ENCODE measurements at places on chromosomes 4 and X.

GRCh38 chr4:123505095-123506010 lies 108.8 kb downstream of the SPRY1 start:
- no peak for DNase-seq

DNA sequence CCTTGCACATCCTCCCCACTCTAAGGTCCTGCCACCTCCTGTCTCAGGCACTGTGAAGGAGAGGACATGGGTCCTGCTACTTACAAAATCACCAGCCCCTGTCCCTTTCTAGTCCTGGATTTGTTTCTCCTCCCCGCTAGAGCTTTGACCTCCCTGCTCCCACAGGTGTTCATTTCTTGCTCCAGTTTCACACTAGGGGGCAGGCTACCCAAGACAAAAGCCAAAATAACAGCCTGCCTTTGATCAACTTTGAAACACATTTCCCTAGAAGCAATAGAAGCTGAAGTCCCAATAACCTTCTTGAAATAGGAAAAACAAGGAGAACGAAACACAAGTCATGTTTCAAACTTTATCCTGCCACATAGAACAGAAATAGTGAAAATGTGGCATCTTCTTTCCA lies 164.4 kb downstream of the QDPR start:
- no peak for DNase-seq

GRCh38 chrX:151753313-151754046 lies 18.9 kb downstream of the CNGA2 start:
- DNase-seq, result no peak

DNA sequence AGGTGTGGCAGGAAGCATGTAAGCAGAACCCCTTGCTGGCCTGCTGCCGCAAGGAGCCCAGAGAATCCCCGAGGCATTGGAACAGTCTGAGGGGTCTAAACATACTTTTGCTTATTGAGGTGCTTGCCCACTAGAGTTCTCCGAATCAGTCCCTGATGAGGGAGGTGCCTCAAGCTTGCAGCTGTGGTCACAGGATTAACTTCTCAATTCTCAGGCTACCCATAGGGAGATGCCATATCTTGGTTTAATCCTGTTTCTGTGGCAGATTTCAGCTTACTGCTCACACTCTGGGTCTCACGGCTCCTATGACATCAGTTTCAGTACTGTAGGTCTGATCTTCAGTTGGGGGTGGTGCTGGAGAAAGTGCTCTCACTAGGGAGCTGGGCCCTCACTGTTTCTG lies 39.9 kb downstream of the CCNG2 start:
- no peak for DNase-seq

DNA sequence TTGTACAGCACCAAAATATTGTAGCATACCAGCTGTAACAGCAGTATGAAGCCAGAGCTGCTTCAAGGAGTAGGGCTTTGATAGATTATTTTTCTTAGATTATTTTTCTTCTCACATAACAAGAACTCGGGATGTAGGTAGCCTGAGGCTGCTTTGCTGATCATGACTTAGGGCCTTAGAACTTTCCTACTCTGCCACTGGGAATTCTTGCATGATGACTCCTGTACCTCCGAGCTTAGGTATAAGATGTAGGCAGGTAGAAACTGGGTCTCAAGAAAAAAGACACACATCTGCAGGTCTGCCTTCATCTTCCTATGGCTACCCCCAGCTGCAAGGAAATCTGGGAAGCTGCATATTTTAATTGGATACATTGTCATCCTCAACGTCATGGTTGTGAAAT lies 115.9 kb upstream of the PNPLA4 start:
- DNase-seq, result no peak

DNA sequence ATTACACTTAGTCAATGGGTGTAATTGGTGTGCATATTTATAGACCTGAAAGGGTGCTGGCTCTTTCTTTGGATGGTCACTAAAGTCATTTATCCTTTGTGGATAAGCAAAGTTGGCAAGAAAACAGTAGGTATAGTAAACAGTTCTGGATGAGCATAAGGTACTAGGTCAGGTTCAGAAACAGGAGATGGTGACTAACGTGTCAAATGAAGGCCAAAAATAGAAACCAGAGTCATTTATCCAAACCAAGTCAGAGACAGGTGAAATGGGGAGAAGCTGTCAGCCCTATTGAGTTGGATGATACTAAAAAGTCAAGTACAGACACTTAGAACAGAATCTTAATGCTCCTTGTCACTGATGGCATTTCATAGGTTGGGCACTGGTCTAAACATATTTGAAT lies 313.1 kb downstream of the KLHL13 start:
- no peak for DNase-seq

DNA sequence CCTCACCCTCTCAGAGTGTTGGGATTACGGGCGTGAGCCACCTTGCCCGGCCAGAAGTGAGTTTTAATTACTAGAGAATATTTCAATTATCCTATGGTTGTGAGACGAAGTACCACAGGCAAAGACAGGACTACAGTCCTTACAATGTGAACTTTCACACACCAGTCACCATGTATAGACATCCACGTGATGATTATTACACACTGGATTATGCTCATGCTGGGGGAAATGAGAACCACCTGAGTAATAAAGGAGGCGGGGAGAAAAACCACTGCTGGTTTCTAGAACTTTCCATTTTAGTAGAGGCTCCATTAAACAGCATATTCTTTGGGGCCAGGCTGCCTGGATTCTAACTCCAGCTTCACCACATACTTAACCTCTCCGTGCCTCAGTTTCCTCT lies 42.5 kb upstream of the TLR2 start:
- no peak for DNase-seq

DNA sequence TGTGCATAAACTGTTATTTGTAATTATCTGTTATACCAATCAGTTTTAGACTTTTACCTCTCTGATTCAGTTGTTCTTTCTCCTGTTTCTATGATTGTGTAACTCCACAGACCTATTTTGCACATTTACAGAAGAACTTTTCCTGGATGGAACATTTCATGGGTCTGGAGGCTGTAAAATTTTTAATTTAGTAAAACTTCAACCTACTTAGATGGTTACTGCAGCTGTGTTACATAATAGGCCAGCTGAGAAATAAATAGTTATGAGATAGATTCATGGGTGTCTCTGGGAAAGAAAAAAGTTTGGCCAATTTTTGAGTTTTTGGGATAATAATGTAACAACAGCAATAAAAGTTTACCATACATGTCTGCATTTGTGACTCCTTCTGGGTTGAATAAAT lies 253.5 kb downstream of the ARHGAP24 start:
- DNase-seq, result no peak

DNA sequence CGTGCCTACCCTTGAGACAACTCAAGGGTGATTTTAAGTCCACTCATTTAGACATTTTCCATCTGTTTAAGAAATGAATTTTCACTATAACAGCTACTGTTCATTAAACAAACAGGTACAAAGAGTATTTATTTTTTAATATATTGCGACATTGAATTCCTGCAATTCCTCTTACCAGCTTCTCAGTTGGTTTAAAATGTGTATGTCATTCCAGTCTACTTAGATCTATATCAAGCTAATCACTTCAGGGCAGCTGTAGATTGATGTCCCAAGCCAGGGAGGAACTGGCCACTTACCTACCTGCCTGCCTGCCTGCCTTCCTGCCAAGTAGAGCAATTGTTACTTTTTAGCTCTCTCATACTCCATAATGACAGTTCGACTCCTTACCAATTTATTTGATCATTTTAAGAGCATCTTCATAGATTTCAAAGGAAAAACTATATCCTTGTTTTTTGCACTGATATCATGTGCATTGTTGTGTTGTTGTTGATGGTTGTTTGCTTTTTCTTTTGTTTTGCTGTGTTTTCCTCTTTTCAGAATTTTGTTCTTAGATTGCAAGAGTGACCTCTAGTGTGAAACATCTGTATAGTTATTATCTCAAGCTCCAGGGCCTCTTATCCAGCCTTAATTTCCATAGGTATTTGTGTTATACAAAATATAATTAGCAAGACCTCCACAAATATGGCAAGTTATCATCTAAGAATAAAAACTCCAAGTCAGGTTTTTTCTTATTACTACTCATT lies 120.9 kb upstream of the NRK start:
- DNase-seq, result no peak

GRCh38 chr4:158728236-158728635 lies 5.0 kb upstream of the PPID start:
- no peak for DNase-seq

GRCh38 chr4:17665852-17666251 lies 51.4 kb downstream of the MED28 start:
- DNase-seq, result no peak

- DNase-seq, result no peak
Measured at GRCh38 chrX:115898382-115899001, 272.1 kb upstream of the AGTR2 start.
